NK-92 treated with Interleukin-12 subunit alpha and Interleukin-12 subunit beta, amount 100 ng/mL, for 24 hours (cell line): ENCODE measurements at places on chromosomes 4 and X.

DNA sequence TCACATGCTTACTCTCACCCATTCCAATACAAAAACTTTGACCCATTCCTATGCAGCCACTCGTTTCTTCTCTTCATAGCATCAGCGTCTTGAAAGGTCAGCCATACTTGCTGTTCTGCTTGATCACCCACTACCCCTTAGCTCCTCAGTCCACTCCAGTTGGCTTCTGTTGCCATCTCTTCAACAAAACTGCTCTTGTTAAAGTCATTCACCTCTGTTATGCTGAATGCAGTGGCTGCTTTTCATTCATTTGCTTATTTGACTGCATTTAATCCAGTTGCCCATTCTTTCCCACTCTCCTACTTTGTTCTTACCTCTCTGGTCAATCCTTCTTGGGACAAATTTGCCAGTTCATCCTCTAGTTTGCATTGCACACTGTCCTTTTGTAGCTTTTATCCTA, 24.9 kb downstream of the CEP135 start:
- DNase-seq: no peak

GRCh38 chr4:6732441-6733357, 16.7 kb downstream of the BLOC1S4 start:
- no peak for DNase-seq

GRCh38 chr4:27084685-27085361, 224.2 kb downstream of the STIM2 start:
- DNase-seq: no peak

- no peak for DNase-seq
These were observed 162.3 kb downstream of the PCDH7 start for GRCh38 chr4:30882443-30882842.

- DNase-seq: no peak
These were observed 76.7 kb downstream of the IRF2 start for GRCh38 chr4:184397516-184398163.

DNA sequence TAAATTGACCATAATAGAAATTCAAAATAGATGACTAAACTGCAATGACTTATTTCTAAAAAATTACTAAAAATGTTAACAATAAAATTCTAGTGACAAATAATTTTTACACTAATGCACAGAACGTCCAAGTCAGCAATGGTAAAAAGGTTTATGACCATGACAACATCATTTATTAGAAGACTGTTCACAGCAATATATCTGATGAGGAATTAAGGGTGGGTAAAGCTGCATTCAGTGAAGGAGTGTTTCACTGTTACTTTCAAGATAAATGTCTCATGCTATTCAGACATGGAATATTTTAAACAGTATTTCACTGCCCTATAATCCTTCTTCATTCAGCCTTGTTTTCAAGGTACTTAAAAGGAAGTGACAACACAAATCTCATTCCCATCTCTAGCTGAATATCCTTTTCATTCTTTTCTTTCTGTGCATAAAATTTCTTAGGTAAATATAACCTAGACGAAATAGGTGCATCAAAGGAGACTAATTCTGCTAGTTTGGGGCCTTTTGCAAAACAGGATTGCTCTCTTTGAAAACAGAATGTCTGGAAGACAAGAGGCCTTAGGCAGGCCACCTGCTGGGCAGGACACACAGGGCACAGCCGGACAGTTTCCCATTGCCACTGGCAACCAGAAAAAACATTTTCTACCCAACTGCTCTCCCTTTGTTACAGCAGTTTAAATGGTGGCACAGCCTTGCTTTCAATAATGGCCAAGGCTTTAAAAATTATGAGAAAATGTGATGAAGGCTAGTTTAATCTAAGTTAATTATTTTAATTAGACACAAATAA, 600.3 kb downstream of the SPRY1 start:
- DNase-seq: no peak

GRCh38 chr4:153494562-153494961, 28.4 kb downstream of the TMEM131L start:
- DNase-seq: no peak

DNA sequence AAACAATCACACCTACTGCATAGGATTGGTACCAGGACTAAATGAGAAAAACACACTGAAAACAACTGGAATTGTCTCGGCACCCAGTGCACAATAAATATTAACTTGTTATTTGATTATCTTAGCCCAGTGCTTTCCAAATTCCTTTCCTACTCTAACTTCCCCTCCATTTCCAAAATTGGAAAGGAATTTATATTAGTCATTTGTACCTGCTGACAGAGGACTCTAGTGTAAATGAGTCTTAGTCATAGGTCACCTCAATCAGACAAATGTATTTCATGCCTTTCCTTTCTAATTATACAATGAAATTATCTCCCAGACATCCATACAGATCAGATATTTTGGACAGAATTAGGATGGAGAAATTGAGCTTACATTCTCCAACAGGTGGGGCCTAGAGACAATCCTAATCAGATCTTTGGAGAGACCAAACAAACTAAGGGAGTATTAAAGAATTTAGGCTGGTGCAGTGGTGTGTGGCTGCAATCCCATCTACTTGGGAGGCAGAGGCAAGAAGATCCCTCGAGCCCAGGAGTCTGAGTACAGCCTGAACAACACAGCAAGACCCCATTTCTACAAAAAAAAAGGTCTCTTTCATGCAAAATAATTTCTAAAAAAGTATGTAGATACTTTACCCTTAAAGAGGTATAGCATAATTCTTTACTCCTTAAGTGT, 10.1 kb downstream of the SH3D19 start:
- DNase-seq: no peak

DNA sequence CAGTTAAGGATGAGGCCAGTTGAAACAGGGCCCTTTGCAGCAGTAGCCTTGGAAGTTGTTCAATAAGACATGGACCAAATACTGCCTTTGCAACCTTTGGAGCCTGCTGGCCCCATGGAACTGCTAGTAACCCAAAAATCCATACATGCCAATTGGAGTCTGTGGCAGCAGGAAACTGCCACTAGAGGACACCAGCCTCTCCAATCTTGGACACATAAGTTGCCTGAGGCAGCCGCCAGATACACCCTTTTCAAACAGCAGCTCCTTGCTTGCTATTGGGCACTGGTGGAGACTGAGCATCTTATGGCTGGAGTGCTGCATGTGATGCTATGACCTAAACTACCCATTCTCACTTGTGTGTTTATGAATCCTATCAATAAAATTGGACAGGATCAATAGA, 14.8 kb upstream of the LAP3 start:
- no peak for DNase-seq

DNA sequence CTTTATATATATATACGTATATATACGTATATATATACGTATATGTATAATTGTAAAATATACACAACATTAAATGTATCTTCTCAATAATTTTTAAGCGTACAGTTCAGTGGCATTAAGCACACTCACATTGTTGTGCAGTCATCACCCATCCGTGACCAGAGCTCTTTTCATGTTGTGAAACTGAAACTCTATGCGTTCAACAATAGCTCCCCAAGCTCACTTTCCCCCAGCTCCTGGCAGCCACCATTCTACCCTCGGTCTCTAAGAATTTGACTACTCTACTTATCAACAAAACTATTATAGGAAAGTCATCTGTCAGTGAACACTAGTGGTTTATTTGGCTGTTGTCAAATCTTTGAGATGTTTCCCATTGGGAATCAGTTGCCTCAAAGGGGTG, 621.8 kb upstream of the GALNT7 start:
- no peak for DNase-seq

DNA sequence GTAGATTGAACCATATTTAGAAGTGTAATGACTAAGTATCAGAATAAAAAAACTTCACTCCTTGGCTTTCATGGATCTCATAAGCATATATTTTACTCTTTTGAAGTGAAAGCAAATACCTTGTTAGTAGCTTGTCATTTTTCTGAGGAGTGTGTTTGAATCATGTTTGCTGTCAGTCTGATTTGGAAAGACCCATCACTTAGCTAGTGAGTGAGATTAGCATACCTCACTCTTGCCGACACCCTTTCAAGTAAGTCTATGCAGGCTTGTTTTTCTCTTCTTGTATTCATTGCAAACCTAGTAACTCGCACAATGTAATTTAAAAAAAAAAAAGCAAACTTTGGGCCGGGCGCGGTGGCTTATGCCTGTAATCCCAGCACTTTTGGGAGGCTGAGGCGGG, 360.0 kb downstream of the ARHGAP24 start:
- DNase-seq: no peak

DNA sequence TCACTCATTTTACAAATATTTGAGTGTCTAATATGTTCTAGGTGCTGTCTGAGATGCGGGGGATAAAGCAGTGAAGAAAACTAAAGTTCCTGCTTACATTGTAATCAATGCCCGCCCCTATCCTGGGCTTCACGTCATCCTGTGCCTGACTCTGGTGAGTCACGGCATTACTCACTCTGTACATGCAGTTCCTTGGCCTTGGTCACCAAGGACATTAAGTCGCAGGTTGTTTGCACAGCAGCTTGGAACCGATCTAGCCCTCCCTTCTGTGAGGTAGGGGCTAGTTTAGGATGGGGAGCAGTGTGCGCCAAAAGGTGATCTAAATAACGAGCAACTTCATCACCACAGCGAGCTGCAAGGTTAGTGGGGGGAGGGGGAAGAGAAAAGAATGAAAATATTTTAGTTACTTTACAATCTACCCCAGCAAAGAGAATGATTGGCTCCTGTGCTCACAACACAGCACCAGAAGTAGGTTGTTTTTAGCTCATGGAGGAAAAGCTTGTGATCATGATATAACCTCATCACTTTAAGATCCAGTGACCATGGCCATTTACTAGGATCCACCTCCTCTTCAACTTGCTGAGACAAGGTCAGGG, 48.0 kb upstream of the HDAC8 start:
- DNase-seq: no peak

- no peak for DNase-seq
These were observed 7.1 kb upstream of the CYTL1 start for GRCh38 chr4:5026371-5026770.

DNA sequence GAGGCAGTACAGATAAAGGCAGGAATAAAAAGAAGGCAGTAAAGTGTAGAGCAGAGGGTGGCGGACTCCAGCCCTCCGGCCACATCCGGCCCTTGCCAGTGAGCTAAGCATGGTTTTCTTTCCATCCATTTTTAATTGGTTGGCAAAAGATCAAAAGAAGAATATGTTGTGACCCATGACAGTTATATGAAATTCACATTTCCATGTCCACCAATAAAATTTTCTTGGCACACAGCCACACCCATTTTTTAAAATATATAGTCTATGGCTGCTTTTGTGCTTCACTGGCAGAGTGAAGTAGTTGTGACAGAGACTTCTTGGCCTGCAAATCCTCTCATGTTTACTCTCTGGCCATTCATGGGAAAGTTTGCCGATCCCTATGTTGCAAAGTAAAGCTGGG, 29.8 kb downstream of the SLC9A6 start:
- no peak for DNase-seq

DNA sequence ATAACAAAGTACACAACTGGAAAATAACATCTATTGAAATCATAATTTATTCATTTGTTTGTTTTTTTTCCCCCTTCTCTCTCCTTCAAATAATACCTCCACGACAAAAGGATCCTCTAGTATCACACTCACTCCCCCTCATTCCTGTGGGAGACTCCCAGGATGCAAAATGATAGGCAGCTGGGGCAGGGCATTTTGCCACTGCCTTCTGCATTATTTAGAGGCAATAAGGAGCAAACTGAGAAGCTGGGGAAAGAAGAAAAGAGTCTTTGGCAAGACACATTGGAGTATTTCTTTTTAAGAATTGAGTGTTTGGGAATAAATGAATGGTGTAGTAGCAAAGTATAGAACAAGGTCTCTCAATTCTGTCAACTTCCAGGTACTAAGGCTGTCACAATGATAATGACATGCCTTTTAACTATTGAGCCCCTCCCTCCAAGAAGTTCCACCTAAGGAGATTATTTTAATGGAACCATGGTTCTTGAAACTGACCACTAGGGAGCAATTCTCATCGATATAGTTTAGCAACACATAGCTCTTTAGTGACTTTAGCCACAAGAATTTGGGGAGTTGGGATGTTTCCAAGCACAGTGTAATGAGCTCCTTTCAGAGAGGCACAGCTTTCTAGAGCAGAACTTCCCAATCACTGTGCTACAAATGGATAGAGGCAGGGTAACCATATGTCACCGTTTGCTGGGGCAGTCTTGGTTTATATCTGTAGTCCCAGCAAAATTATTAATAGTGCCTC, 303.3 kb downstream of the FRMPD4 start:
- DNase-seq: no peak

- no peak for DNase-seq
These were observed 149.9 kb downstream of the SLC10A7 start for GRCh38 chr4:146371812-146372211.

DNA sequence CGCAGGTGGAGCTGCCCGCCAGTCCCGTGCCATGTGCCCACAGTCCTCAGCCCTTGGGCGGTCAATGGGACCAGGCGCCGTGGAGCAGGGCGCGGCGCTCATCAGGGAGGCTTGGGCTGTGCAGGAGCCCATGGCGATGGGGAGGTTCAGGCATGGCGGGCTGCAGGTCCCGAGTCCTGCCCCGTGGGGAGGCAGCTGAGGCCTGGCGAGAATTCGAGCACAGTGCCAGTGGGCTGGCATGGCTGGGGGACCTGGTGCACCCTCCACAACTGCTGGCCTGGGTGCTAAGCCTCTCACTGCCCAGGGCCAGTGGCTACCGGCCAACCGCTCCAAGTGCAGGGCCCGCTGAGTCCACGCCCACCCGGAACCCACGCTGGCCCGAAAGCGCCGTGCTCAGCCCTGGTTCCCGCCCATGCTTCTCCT, 646.5 kb downstream of the GABRG1 start:
- DNase-seq: no peak

DNA sequence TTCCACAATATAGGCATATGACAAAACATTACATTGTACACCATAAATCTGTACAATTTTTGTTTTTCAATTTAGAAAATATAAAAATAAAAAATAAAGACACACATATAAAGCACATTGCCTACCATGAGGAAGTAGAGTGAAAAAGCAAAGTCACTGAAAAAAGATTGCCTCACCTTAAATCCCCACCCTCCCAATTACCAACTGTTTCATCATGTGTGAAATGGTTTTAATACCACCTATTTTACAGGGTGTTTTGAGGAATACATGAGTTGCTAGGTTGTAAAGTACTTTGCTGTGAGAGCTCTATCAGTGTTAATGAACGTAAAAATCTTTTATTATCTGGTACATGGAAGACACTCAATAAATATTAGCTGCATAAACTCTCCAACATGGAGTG, 373.6 kb upstream of the NDST3 start:
- DNase-seq: no peak

- DNase-seq: no peak
These were observed 3.7 kb upstream of the SPARCL1 start for GRCh38 chr4:87532907-87533306.

DNA sequence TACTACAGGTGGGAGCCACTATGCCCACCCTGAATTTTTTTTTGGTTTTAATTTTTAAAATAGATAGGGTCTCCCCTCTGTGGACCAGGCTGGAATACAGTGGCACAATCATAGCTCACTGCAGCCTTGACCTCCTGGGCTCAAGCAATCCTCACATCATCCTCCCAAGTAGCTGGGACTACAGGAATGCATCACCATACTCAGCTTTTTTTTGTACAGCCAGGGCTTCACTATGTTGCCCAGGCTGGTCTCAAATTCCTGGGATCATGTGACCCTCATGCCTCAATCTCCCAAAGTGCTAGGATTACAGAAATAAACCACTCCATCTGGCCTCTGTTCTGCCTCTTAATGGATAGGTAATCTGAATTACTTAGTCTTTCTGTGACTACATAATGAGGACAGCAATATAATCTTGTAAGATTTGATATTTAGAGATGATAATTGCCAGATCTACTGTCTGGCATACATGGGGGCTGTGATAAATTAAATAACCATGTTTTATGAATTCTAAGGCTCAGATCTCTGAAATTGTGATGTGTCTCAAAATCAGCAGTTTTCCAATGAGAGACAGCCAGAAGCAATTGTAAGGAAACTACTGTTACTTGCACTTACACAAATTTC, 26.7 kb downstream of the PDS5A start:
- no peak for DNase-seq

- DNase-seq: no peak
These were observed 363.0 kb downstream of the MID1IP1 start for GRCh38 chrX:39164212-39164611.
